ENCODE measurements at places on chromosomes 11 and 22.

- no peak for DNase-seq
Observed at GRCh38 chr11:20035701-20036601, 124.3 kb downstream of the DBX1 start.

DNA sequence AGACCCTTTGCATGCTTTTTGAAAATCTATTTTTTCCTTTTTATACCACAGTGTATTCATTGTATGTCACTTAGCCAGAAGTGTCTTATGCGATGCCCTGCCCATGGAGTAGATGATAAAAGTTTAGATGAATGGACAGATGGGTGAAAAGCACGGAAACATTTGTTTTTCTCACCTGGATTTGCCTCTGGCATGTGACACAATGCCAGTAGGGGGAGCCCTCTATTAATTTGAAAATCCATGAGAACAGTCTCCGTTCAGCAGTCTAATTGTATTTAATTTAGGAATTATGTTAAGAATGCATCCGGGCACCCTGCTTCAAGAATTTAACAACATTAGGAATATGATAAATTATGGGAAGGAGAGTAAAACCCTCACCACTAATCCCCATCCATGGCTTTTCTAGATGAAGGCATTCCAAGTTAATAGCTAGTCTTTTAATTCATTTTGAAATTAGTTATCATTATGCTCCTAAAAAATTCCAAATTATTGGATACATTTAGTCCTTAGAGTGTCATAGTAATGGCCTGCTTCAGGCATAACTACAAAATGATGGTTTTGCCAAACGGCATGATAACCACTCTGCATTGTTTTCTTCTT, 55.3 kb upstream of the ALKBH3 start:
- no peak for DNase-seq

GRCh38 chr11:95156916-95157541, 67.4 kb downstream of the ENDOD1 start:
- no peak for DNase-seq

GRCh38 chr11:105915021-105915420, 107.0 kb downstream of the MSANTD4 start:
- DNase-seq, result no peak

- no peak for DNase-seq
Observed at GRCh38 chr22:37146051-37146385, 3.7 kb downstream of the IL2RB start.

GRCh38 chr11:35347921-35348331, 71.4 kb downstream of the SLC1A2 start:
- no peak for DNase-seq

DNA sequence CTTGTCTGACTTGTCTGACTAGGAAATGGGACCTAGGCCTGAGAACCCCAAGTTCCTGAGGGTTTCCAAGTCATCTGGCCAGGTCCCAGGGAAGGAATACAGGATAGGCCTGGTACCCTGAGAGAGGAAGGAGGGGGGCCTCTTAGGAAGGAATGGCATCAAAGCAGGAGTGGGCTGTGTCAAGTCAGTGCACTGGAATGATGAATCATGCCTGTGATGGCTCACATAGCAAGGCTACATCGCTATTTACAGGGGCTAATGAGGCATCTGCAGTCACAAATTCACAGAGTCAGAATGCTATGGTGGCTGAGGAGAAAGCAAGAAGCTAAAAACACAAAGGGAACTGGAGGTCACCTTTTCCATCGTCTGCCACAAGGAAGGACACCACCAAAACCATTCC, 247.3 kb downstream of the NXPE2 start:
- DNase-seq, result no peak

- DNase-seq, result peak; percentile 45
Observed at GRCh38 chr11:3109921-3110706, 52.9 kb upstream of the CARS1 start.

DNA sequence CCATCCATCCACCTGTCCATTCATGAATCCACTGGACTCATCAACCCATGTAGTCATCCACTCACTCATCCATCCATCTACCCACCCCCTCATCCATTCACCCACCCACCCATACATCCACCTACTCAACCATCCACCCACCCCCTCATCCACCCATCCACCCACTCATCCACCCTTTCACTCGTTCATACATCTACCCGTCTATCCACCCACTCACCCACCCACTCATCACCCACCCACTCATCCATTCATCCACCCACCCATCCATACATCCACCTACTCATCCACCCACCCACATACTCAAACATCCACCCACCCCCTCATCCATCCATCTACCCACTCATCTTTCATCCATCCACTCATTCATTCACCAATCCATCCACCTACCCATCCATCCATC, 37.7 kb downstream of the RTL6 start:
- DNase-seq, result no peak

- DNase-seq, result no peak
Observed at GRCh38 chr11:94656968-94657367, 89.8 kb downstream of the PIWIL4 start.

DNA sequence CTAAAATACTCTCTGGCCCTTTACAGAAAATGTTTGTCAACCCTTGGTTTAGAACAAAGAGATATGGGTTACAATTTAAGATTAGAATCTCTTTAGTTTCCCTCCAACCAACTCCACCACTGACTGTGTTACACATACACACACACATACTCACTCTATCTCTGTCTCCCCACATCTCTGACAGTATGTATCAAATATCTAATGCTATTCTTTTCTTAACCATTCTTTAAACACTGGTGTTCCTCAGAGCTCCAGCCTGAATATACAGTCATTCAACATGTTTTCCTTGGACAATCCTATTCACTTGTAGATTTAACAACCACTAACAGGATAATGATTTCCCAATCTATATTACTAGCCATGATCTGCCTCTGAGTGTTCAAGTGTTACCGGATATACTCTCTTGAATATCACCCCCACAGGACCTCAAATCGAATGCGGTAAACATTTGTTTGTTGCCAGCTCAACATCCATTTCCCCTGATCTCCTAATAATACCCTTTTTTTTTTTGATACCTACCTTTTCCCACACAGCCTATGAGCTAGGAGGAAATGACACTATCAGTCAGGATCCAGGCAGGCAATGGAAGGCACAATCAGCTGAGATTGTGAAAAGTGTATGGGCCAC, 6.1 kb downstream of the MPZL3 start:
- DNase-seq, result no peak

- DNase-seq, result no peak
Observed at GRCh38 chr22:19903031-19903430, 38.5 kb upstream of the COMT start.

GRCh38 chr22:32800994-32801536, 440 bp upstream of the TIMP3 start:
- DNase-seq, result no peak

All from CD4-positive, alpha-beta T cell treated with Interleukin-4 for 1 hour (primary cell).